ENCODE measurements at places on chromosomes 16 and 17. TPM values are rescaled to one million over a fixed set of nuclear protein-coding genes. Genes with fewer than 3 reads are reported as not detected.

The SOCS1 gene
- total RNA-seq, result 142 TPM

The HSD17B2 gene
- total RNA-seq, result not detected

The CCDC43 gene
- 22.8 TPM for total RNA-seq

The SLC35B1 gene
- total RNA-seq, result 50.4 TPM

The CASKIN1 gene
- 0.18 TPM for total RNA-seq

The AKAP1 gene
- total RNA-seq, result 22.4 TPM

The SMIM36 gene
- total RNA-seq, result not detected

The KIF2B gene
- total RNA-seq, result not detected

The ABCC12 gene
- not detected for total RNA-seq

The CD300H gene
- total RNA-seq, result not detected

The MRTFB gene
- total RNA-seq, result 12.5 TPM

The HEATR9 gene
- total RNA-seq, result 3.1 TPM

The SSTR5 gene
- total RNA-seq, result not detected

The HS3ST4 gene
- not detected for total RNA-seq

The GRAPL gene
- 9.2 TPM for total RNA-seq

The CA5A gene
- not detected for total RNA-seq

The CD19 gene
- not detected for total RNA-seq

- DNase-seq, result no peak
Measured at GRCh38 chr17:74252211-74252610, 21.8 kb upstream of the DNAI2 start.

DNA sequence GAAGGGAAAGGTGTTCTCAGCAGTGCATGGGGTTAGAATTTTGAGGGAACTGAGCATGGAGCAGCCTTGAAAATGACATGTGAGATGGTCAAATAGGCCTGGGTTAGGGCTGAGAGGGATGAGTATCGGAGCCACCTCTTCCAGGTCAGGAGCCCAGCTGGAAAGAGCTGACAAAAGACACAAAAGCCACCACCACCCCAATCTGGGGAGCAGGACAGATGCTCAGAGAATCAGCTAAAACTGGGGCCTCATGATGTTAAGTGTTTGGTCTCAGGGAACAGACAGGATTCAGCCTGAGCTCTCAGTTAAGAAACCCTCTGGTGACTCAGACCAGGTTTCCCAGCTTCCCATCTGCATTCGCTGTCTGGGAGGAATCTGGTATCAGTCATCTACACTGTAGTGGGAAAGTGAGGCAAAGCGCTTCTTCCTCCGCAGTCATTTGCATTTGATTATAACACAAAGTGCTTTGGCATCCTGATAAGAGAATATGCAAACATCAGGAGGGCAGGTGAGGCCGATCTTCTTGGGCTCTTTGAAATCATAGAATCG, 2.6 kb downstream of the WNT9B start:
- DNase-seq, result no peak

- DNase-seq, result no peak
Measured at GRCh38 chr17:55729484-55729883, 6.8 kb upstream of the TMEM100 start.

DNA sequence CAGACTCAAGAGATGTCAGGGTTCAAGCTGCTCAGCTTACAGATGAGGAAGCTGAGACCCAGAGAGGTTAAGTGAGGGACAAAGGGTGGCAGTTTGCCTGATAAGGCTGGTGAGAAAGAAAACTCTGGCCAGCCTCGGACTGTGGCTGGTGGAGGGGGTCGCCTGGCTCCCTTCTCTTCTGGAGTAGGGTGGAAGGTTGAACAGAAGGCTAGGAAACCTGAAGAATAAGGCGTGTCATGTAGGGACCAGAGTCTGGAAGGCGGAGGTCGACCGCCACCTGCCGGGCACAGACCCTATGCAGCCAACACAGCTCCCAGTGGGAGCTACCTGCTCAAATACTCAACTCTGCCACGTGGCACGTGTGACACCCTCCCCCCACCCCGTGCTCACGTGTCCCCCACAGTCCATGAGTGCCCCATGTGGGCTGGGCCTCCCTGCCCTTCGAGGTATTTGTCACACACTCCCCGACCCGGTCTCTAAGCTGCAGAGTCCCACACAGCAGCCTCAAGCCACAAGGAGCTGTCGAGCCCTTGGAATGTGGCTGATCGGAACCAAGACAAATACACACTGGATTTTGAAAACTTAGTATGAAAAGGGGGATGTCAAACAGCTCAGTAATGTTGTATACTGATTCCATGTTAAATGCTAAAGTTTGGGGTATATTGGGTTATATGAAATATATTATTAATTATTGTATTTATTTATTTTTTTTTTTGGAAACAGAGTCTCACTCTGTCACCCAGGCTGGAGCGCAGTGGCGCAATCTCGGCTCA, 11.8 kb downstream of the HID1 start:
- peak; percentile 71 for DNase-seq

DNA sequence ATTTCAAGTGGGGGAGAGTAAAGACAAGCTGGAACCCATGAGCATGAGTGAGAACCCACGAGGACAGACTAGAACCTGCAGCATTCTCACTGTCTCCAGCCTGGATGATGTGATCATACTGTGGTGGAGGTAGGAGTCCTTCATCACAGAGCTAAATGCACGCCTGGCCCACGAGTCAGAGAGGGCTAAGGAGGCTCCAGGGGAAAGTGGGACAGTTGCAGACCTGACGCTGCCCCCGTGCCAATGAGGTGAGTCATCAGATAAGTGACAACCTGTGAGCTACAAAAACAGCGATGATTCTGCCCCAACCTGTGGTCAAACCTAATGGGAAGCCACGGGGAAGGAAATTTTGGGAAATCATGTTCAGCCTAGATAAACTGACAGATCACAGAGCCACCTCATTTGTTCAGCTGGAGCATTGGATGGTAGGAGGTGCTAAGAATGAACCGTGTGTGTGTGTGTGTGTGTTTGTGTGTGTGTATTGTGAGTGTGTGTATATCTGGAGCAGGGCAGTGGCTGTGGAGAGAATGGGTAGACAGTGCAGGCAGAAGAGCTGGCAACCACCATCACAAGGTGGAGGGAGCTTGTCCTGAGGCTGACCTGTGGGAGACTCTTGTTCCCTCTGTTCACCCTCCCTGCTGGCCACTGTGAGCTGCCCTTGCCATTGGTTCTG, 131.8 kb downstream of the UTP18 start:
- no peak for DNase-seq

DNA sequence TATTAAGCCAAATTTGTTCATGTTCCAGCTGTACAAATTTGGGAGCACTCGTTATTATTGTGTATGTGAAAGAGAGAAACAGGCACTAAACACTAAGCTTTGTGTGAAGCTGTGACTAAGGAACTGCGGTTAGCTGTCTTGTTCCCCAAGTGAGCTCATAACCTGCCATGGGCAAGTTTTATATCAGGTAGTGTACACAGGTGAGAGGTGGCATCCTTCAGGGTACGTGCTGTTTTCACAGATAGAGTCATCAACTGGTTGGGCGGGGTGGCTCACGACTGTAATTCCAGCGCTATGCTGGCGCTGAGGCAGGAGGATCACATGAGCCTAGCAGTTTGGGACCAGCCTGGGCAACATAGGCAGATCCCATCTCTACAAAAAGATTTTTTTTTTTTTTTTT, 2.8 kb downstream of the DNAJA3 start:
- no peak for DNase-seq

DNA sequence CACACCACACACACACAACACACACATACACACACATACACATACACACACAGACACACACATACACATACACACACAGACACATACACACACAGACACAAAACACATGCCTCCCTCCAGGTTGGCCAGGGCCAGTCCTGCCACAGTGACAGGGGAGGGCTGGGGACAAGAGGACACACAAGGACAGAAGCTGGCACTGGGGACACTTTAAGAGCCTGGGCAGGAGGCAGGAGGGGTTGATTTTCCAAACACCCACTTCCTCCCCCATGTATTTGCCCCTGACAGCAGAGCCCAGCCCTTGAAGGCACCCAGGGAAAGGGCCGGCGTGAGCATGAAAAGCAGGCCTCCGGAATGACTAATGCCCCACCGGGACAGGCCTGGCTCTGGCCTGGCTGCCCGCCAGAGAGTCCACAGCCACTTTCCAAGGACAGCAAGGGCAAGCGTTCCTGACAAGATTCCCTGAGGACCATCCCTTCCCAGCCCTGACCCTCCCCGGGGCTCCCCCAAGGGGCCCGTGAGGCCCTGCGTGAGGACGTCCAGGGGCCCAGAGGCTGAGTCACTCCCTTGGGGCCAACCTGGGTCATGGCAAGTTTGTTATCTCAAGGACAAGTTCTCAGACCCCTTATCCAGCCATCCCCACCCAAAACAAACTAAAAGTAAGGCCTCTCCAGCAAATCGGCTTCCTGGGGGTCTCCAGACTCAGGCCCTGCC, 235.6 kb downstream of the ZNF423 start:
- DNase-seq, result no peak

GRCh38 chr17:28227316-28228108, 91.5 kb upstream of the TMEM97 start:
- DNase-seq, result peak; percentile 27

GRCh38 chr17:67443931-67444595, 67.0 kb downstream of the PITPNC1 start:
- no peak for DNase-seq

DNA sequence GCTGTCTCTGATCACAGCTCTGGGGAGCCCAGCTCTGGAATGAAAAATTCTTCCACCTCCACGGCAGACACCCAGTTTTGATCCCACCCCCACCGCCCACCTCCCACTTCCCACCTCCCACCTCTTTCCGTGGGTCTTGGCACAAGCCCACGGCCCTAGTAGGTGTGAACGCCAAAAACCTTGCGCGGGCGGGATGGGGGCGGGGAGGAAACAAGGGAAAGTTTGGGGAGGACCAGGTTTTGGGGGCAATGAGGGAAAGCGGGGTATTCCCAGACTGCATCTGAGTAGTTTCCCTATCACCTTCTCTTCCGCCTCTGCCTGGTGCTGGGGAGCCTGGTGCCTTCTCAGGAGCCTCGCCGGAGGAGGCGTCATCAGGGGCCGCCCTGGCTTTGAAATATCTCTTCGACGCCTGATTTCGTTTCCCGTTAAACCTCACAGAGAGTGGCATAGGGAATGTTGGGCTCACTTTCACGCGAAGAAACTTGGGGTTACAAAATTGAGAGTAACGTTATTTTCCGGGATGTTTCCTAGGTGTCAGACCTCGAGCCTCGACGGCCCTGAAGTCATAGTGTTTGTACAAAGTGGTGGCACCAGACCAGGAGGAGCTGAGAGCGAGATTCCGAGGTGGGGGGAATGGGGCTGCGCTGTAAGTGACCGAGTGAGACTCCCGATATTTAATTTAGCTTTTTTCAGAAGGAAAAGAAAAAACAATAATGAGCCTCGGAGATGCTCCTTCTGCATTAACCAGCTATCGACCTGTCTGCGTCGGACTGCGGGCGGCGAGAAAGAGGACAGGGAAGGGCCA, 1.6 kb upstream of the IRX3 start:
- DNase-seq, result no peak

- DNase-seq, result no peak
Measured at GRCh38 chr16:53156516-53156915, 101.7 kb downstream of the CHD9 start.

- no peak for DNase-seq
Measured at GRCh38 chr16:9680968-9681367, 501.3 kb downstream of the GRIN2A start.

GRCh38 chr16:85448557-85449190, 164.4 kb upstream of the GSE1 start:
- no peak for DNase-seq

DNA sequence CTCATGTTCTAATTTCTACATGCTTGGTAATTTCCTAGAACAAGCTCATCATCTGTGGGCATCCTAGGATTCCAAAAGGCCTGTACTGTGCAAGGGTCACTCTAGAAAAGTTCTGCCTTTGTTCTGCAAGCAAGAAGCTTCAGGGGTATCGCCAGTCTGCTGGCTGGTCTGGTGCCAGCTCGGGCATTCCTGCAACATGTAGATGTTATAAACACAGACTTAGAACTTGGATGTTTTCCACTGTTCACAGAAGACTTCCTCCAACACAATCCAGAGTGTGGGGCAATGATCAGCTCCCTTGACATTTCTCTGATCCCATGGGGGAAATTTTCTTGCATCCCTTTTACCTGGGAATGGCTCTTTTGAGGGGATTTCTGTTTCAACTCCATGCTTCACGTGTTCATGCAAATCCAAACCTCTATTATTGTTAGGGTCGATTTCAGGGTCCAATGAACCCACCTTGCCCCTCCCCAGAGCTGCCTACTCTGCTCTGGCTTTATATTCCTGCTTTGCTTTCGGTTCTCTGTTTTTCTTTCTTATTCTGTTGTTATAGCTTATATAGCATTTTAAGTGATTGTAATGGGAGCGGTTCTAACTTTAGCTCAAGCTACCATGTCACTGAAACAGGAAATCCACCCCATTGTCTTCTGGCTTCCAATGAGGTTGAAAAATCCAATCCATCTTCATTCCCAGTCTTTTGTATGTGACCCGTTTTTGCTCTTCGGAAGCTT, 25.3 kb downstream of the UBE2O start:
- no peak for DNase-seq

GRCh38 chr16:26658486-26658885, 408.2 kb upstream of the C16orf82 start:
- no peak for DNase-seq

All from activated CD4-positive, alpha-beta memory T cell treated with anti-CD3 and anti-CD28 coated beads, Interleukin-2, amount 10 ng/mL, durations not matched to agents 7 days and 5 days (primary cell).